ENCODE measurements at places on chromosomes 11 and 22.
A peak's percentile ranks its signal among the peaks of the same experiment; 100 is the strongest.

- DNase-seq = no peak
These were observed 5.6 kb downstream of the IGLL5 start for GRCh38 chr22:22893077-22893805.

DNA sequence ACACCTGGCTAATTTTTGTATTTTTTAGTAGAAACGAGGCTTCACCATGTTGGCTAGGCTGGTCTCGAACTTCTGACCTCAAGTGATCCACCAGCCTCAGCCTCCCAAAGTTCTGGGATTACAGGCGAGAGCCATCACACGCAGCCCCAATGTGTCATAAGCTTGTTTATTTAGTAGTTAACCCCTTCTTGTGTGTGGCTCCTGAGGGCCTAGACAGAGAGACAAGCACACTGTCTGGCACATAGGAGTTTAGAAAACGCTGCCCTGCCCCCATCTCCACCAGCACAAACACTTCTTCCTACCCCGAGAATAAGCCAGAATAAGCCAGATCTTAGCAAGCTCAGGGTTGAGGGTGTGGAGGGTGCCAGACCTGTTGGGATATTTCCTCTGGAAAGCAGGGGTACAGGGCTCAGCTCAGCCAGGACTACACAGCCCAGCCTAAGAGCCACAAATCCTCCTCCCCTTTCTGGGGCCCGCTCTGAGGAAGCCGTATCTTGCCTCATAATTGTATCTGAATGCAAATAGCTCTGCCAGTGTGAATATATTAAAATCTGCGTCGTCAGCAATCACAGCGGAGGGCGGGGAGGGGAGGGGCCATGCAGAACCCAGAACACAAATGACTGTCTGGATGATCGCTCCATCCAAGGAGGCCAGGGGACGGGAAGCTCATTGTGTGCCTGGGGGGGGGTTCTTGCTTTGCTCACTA is 247.3 kb downstream of the MN1 start:
- no peak for DNase-seq

DNA sequence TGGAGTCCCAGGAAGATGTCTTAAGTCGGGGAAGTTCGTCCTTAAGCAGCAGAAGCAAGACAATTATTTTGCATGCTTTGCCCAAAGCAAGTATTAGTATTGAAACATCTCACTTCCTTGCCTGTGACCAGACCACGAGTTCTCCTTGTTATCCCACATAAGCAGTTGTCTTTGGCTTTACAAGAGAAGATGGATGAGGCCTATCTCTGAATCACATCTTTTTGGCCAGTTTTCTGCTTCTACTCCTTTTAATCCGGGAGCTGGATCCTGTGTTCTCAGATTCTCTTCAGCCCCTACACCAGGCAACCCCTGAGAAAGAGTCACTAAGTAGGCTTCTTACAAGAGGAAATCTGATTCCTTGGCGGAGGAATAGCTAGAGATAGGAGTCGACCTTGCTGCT is 2.1 kb downstream of the SYT9 start:
- no peak for DNase-seq

GRCh38 chr11:112255067-112255720 is 5.5 kb downstream of the PLET1 start:
- no peak for DNase-seq

GRCh38 chr11:129192150-129192549 is at the start of gene ARHGAP32:
ARHGAP32 (minus strand) TSS chr11:129192325; CDS start chr11:129192198, 127 bp downstream.
- no peak for DNase-seq

DNA sequence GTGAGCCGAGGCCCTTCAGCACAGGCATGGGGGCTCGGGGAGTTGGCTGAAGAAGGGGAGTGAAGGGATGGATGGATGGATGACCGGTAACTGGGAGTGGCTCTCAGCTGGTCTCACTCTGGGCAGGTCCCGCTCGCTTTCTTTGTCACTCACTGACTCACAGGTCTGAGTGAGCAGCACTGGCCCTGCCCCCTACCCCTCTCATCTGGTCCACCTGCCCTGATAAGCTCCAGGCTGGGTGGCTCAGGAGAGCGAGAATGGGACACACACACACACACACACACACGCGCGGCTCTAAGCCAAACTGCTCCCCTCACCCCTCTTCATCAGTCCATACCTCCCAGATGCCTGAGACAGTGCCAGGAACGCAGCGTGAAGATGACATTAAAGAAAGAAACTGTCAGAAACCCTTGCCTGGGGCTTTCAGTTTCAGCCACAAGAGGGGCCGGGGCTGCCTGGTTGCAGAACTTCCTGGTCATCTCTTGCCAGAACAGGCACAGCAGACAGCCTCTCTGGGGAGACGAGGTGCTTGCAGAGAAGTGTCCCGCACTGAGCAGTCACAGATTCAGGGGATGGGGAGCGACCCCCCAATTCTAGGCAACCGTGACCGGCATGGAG is 16.5 kb upstream of the SHISAL1 start:
- DNase-seq = no peak

GRCh38 chr11:8754241-8754640 is 71.6 kb downstream of the RPL27A start:
- no peak for DNase-seq

- DNase-seq = no peak
These were observed 130.6 kb upstream of the CSNK2A3 start for GRCh38 chr11:11483627-11484026.

- DNase-seq = peak; percentile 56
These were observed 103.6 kb upstream of the HSD17B12 start for GRCh38 chr11:43576803-43577521.

- no peak for DNase-seq
These were observed 371 bp downstream of the SMCO4 start for GRCh38 chr11:93542811-93543229.

GRCh38 chr11:93570759-93571413 is 27.7 kb upstream of the SMCO4 start:
- DNase-seq = no peak

DNA sequence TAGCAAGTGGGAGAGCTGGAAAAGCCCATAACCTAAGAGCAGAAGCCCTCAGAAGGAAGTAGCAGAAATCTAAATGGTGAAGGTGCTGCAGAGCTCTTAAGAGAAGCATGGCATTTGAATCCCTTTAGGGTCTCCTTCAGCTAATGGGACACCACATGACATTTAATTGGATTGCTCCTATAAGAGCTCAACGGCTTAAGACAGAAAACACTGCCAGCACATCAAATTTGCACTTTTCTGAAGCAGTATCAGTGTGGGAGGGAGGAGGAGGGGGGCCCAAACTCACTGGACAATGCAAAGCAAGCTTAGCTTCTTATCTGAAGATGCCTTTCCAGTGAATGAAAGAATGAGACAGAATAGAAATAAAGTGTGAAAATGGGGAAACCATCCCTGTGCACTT is 287.9 kb upstream of the MTNR1B start:
- DNase-seq = no peak

GRCh38 chr11:111189466-111189865 is 56.1 kb upstream of the POU2AF2 start:
- DNase-seq = no peak

DNA sequence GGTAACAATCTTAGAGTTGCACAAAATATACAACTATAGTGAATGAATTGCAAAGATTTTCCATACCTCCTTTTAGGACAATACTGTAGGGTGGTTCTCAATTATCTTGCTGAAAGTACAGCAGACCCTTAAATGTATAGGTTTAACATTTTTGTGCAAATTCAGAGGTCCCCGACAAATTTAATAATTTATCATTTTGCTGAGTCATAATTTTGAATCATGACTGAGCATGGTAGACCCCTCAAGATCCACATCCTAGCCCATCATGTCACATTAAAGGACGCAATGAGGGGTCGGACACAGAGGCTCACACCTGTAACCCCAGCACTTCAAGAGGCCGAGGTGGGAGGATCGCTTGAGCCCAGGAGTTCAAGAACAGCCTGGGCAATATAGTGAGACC is 43.5 kb downstream of the OSBP start:
- DNase-seq = no peak

DNA sequence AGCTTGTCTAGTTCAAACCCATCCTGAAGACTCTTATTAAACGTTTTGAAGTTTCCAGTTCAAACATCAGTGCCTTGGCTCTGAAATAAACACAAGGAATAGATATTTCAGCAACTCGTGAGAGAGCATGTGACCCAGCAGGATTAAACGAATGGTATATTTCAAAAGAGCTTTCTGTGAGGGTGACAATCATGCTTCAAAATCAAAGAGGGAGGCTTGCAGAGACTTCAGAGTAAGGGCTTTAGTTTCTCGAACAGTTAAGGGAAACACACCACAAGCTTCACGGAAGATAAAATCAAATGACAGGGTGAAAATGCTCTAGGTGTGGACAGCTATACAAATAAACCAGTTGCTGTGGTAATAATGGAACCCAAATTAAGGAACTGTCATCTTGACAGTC is 1.4 kb downstream of the HPS4 start:
- DNase-seq = no peak

DNA sequence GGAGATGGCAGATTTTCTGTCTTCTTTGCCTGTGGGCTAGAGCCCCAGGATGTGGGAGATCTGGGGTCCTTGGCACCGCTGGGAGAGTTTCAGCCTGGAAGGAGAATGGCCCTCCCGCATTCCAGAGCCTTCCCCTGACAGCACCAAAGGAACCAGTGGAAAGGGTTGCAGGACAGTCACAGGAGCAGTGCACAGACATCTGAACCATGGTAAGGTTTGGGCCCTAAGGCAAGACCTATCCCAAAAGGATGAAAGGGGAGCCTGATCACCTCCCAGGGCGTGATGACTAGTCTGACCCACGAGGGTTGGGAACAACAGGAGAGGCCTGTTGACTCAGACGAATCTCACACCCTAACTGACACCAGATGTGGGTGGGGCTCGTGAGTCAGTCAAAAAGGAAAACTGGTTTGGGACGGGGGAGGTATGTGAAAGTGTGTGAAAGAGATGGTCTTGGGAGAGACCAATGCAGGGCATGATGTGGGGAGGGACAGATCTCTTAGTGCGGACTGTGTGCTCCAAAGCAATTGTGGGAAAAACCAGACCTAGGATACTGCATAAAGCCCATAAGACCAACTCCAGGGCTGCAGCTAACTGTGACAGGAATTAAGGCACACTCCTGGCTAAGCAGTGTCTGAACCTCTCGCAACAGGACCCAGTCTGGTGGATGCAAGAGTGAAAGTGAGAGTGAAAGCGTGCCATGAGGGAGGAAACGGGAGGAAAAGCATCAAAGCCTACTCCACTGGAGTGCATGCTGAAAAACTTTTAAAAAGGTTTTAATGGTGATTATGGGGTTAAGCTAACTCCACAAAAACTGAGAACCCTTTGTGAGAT is 39.1 kb upstream of the GLYAT start:
- DNase-seq = no peak

GRCh38 chr11:14386081-14386480 is 27.1 kb upstream of the RRAS2 start:
- no peak for DNase-seq

DNA sequence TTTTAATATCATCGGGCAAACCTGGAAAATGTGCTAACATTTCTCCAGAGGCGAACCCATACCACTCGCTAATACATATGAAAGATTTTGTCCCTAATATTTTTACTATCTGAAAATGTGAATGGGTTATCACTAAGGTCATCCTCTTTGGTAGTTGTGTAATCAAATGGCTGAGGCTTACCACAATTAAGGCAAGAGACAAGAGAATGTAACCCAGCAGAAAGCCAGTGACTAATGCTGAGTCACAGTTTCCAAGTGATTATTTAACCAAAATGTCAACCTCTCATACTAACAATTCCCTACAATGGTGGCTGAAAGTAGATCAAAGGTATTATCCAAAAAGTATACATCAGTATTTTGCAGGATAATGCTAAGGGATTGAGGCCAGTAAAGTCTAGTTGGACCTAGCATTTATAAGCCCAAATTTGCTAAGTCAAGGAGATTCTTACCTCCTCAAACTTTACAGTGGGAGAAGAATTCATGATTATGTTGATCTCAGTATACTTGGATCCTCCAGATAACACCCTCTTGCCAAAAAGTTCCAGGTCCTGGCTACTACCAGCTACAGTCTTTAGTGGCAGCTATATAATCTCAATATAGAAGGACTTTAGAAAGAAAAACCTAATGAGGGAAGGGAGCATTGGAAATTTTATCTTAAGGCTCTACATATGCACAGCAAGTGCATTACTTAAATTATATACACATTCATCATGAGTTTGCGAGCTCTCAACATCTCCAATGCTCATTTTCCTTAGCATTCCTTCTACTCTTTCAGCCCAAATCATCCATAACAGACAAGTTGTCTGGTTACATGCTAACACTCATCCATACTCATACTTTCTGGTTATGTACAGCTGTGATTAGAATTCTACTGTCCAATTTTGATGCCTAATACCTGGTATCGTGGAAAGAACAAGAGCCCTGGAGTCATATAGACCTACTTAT is 25.4 kb downstream of the SIK3 start:
- DNase-seq = no peak

DNA sequence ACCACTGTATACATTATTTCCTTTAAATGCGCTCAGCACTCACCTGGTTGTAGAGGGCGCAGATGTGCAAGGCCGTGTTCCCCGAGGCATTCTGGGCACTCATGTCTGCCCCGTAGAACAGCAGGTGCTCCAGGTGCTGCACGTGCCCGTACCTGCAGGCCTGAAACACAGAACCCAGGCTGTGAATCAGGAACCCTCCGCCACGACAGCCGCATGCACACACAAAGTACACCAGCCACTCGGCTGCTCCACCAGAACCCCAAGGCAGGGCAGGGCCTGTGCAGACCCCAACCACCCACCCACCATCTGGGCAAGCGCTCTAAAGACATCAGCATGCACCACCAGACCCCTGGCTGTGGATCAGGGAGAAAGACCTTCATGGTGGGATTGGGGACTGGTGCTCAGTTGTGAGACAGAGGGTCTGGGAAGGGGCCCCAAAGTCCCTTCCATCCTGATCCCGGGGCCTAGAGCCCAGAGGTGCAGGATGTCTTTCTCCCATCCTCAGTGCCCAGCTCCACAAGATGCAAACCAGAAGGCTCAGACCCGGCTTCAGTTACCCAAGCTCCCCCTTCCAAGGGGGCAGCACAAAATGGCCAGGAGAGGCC is 177.2 kb downstream of the SHANK2 start:
- no peak for DNase-seq

DNA sequence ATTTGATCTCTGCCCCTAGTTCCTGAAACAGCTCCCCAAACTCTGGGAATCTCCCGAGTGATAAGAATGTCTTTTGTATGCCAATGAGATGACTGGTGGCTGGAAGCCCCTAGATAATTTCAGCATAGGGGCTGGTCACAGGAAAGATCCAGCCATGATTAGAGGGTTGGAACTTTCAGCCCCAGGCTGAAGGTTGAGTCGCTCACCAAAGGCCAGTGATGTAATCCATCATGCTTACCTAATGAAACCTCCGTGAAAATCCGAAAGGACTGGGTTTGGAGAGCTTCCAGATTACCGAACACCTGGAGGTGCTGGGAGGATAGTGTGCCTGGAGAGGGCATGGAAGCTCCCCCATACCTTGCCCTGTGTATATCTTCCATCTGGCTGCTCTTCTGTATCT is 26.0 kb downstream of the LRRC32 start:
- no peak for DNase-seq

GRCh38 chr11:65492637-65493366 is 6.0 kb upstream of the MALAT1 start:
- peak; percentile 87 for DNase-seq

DNA sequence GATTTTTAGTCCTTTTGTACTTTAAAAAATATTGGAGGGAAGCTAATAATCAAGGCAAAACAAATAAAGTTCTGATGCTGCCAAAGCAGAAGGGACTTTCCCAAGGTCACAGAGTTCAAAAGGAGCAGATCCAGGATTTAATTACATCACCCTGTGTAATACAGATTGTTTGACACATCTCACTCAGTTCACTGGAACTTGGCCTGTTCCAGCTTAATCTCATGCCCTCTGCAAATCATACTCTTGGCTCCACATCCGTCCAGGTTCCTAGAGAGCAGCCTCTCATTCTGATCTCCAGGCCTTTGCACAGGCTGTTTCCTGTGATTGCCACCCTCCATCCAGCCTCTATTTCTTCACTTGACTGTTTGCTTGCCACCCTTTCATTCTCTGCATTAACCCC is 151.7 kb downstream of the SPON1 start:
- DNase-seq = no peak

GRCh38 chr11:57180081-57180561 is 1.6 kb upstream of the LRRC55 start:
- DNase-seq = no peak
